ENCODE measurements at places on chromosomes 6 and 20.

- no peak for DNase-seq
Measured at GRCh38 chr20:21101932-21102575, 4.1 kb downstream of the LINC00237 start.

GRCh38 chr6:90676516-90677300 lies 89.8 kb upstream of the MAP3K7 start:
- no peak for DNase-seq

- no peak for DNase-seq
Measured at GRCh38 chr6:85677234-85677956, 34.7 kb upstream of the SYNCRIP start.

DNA sequence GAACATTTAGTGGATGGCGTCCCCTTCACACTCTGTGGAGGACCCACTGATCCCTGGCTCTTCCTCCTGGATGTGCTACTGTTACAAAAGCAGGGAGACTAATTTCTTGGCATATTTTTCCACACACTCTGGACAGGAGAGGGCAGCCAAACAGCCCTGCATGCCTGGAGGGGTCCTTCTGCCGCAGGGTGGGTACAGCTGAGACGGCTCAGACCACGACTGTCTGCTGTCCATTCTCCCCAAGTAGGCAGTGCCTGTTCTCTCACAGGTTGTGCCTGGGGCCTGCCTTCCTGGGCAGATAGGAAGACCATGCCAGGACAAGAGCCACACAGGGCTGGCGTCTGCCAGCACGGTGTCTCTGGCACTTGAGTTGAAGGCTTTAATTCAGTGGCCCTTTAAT lies 260.1 kb downstream of the FOXC1 start:
- no peak for DNase-seq

- no peak for DNase-seq
Measured at GRCh38 chr20:22744341-22745193, 160.2 kb upstream of the FOXA2 start.

Measured in activated CD8-positive, alpha-beta memory T cell treated with anti-CD3 and anti-CD28 coated beads for 1 hour (primary cell).